Aorta (tissue), 5 donors: ENCODE measurements at places on chromosomes 7 and 10. TPM values are rescaled to one million over a fixed set of nuclear protein-coding genes. Genes with fewer than 3 reads are reported as not detected.

GIGYF1 gene
- 48.1 TPM for total RNA-seq

PVRIG gene
- 0.23 TPM for total RNA-seq

LRRD1 gene
- total RNA-seq, result 0.51 TPM

C10orf95 gene
- total RNA-seq, result not detected

TNS3 gene
- total RNA-seq, result 140 TPM

HOXA5 gene
- 11.8 TPM for total RNA-seq

HKDC1 gene
- not detected for total RNA-seq

- DNase-seq, result no peak
These were observed 1.9 kb downstream of the MAGI2 start for GRCh38 chr7:79451580-79451979.

DNA sequence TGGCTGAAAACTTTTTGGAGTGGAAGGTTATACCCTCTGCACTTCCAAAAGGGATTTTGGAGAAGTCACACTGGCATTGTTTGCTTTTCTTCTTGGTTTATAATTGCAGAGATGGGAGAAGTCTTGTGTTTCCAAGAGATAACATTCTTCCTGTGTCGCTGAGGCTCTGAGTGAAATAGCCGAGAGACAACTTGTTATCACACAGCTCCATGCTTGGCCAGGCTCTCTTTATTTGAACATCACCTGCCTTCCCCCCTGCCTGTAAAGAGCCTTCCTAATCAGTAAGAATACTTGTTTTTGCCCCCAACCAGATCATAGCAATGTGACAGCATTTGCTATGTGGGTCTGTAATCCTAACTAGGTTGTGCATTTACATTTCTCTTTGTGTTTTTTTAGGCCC, 270.7 kb downstream of the GALNT17 start:
- no peak for DNase-seq

- no peak for DNase-seq
These were observed 71.7 kb upstream of the ADAM12 start for GRCh38 chr10:126459878-126460481.

GRCh38 chr10:122294511-122295450, 23.7 kb downstream of the BTBD16 start:
- DNase-seq, result no peak

DNA sequence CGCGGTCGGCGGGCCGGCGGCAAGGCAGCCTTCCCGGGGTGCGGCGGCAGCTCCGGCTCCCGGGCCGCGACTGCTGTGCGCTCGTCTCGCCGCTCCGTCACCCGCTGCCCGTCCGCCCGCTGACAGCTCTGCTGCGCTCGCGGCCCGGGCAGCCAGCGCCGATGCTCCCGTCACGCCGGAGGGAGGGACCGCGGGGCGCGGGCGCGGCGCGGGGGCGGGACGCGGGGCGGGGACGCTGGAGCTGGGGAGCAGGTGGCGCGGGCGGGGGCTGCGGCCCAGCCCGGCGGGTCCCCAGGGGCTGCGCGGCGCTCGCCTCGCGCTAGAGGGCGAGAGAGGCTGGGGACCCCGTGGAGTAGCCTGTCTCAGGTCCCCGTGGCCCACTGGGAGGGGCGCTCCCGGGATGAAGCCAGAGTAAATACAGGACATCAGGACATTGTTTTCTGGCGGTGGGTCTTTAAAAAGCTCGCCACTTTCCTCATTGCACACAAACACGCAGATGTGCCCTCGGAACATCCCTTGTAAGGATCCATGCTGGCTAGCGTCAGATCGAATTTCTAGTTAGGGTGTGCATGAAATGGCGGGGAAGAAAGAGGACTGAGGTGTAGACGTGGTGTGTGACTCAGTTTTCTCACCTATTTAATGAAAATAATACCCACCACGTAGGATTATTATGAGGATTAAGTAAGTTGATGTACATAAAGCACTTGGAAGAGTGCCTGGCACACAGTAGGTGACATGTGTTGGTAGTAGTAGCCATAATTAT, at the start of gene ELAPOR2:
ELAPOR2 (minus strand) TSS at position 130 of the 763 bp plus-strand sequence. CDS start 141 bp downstream, outside the sequence.
- DNase-seq, result peak; percentile 93

DNA sequence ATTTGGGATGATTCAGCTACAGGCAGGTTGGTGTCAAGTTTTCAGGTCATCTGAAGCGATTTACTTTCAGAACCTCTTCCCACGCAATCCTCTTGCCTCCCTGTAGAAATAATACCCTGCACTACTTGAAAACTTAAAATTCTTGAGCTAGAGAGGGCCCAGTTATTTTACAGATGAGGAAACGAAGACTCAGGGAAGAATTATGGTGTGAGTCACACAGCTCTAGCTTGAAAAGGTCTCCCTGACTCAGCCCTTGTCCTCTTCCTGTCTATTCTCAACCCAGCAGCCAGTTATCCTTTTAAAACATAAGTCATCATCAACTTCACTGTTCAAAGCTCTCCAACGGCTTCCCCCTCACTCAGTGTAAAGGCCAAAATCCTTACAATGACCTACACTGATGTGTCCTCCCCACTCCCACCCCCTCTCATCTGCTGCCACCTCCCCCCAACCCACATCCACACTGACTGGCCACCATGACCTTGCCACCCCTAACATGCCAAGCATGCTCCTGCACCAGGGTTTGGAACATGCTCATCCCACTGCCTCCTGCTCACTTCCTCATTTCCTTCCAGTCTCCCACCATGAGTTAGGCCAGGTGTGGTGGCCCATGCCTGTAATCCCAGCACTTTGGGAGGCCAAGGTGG, 3.4 kb downstream of the DNMBP start:
- no peak for DNase-seq

DNA sequence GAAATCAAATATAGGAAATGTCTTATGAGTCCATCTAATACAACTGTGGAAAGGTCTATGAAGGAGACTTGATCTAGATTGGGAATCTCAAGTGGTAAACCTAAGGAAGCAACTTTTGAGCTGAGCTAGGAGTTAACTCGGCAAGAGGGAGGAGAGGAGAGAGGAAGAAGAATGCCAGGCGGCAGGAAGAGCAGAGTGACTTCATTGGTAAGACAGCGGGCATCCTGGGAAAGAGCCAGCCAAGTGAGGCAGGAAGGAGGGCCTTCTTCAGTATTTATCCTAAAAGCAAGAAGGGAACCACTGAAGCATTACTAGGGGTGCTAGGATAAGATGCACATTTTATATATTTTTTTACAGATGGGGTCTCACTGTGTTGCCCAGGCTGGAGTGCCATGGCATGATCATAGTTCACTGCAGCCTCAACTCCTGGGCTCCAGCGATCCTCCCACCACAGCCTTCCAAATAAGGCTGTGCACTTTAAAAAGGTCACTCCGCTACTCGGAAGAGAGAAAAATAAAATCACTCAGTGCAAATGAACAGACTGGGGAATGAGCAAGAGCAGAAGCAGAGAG, 2.0 kb downstream of the BCL7B start:
- DNase-seq, result no peak

- no peak for DNase-seq
These were observed 2.8 kb downstream of the BMI1 start for GRCh38 chr10:22323538-22324305.

DNA sequence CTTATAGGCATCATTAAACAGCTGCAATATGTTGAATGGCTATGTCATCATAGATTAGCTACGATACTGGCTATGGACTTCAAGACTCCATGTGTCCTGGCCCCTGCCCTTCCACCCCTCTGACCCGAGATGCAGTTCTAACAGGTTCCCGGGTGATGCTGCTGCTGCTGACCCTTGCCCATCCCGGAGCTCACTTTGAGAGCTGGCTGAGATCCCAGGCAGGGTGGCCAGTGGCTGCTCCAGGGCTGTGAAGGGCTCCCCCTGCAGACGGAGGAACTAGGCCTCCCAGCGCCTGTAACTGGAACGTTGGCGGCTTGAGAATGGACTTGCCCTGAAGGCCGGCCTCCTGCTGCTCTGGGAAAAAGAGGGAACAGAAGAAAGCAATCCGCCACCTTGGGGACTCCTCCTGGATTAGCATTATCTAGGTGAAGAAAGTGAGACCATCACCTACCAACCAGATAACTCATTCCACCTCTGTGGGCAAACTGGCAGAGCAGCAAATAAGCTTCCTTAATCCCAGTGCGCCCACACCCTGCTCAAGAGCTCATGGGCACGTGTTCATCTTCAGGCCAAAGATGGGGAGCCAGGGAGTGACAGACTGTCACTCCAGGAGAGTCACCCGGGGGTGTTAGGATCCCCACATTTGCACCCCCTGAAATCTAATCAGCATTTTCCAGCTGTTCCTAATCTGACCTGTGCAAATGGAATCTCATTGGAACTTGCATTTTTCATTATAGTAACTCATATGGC, 56.8 kb downstream of the PARP12 start:
- no peak for DNase-seq

DNA sequence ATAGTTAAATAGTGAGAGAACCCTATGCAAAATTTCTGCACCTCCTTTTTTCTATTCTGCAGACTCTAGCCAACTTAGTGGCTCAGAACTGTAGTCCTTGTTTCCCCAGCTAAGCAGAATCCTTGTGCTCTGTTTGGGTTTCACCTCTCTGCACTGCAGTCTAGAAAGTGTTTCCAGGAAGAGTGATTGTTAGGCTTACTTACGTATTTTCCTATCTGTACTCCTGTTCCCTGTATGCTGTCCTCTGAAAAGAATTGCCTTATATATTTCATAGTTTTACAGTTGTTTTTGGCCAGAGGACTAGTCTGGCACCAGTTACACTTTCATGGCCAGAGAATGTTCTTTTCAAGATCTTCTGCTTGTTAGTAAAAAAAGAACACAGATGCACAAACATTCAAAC, 154.6 kb upstream of the POT1 start:
- no peak for DNase-seq

DNA sequence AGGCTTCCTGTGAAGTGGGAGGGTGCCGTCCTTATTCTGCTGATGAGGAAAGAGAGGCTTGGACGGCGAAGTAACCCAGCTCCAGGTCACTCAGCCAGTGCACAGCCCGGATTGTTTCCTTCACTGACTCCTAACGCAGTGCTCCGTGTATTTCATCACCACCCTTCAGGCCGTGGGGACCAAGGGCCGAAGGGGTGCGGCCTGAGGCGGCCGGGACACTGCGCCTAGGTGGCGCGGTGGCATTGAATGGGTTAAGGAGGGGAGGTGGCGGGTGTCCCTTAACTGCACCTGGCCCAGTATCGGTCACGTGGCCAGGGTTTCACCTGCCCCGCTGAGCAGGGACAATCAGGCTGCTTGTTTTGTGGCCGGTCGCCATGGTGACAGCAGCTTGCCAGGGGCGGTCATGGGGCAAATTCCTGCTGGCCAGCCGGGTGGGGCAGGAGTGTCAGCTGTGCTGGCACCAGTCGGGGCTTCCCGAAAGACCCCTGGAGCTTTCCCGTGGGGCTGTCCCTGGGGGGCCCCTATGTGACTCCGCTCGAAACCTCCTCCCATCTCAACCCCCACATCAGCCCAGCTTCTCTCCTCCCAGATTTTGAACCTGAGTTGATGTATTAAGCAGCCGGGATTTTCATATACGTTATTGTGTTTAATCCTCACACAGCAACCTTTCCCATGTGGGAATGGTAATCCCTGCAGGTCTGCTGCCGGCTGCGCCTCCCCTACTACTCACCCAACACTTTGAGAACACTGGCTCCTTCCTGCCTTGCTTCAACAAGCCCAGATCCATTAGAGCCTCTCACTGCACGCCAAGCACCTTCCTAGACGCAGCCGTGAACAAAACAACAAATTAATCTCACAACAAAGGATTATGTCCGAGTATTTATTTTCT, 4.4 kb upstream of the ABHD11 start:
- DNase-seq, result peak; percentile 57
